T-helper 2 cell treated with Interferon-gamma antibody and Interleukin-4, amounts not matched to agents 100 ng/mL and 5 ng/mL, for 36 hours (primary cell): ENCODE measurements at places on chromosomes 2 and 18. TPM values are rescaled to one million over a fixed set of nuclear protein-coding genes. Genes with fewer than 3 reads are reported as not detected.

The ST8SIA5 gene
- total RNA-seq, result 0.07 TPM in 1 of 2 replicates, not detected in the other

The REEP1 gene
- 0.45 and 0.57 TPM in 2 replicates for total RNA-seq

The ADAM17 gene
- 23.2 and 26.4 TPM in 2 replicates for total RNA-seq

The RBM44 gene
- 0.84 and 0.93 TPM in 2 replicates for total RNA-seq

The CHRNG gene
- total RNA-seq, result not detected in 2 replicates

The PLA2R1 gene
- total RNA-seq, result not detected in 2 replicates

The LOXHD1 gene
- total RNA-seq, result not detected in 2 replicates

The PLGLB2 gene
- total RNA-seq, result 4.4 and 5.2 TPM in 2 replicates

The SLC25A12 gene
- total RNA-seq, result 26.6 and 27.4 TPM in 2 replicates

The COBLL1 gene
- total RNA-seq, result 0.02 TPM in 1 of 2 replicates, not detected in the other

The DPYSL5 gene
- total RNA-seq, result not detected in 2 replicates

The KIF5C gene
- 12.5 and 12.8 TPM in 2 replicates for total RNA-seq

The CCBE1 gene
- 0.05 TPM in 1 of 2 replicates, not detected in the other for total RNA-seq

The GAREM2 gene
- 4.1 and 5.3 TPM in 2 replicates for total RNA-seq

The LTBP1 gene
- 0.30 and 0.75 TPM in 2 replicates for total RNA-seq

The TUBA3E gene
- total RNA-seq, result not detected in 2 replicates

The ZSWIM2 gene
- not detected in 2 replicates for total RNA-seq

The PARD6G gene
- 0.05 and 0.07 TPM in 2 replicates for total RNA-seq

The AP1S3 gene
- 8.8 and 10.8 TPM in 2 replicates for total RNA-seq

The FSIP2 gene
- 0.05 and 0.25 TPM in 2 replicates for total RNA-seq

The EPB41L5 gene
- 1.4 and 1.8 TPM in 2 replicates for total RNA-seq

The NEURL3 gene
- 0.16 TPM in 1 of 2 replicates, not detected in the other for total RNA-seq

The NTSR2 gene
- total RNA-seq, result not detected in 2 replicates

The FAM161A gene
- 3.5 and 3.7 TPM in 2 replicates for total RNA-seq

The KCNJ3 gene
- total RNA-seq, result not detected in 2 replicates

The UGT1A3 gene
- total RNA-seq, result not detected in 2 replicates

The C1GALT1C1L gene
- total RNA-seq, result 0.14 and 0.25 TPM in 2 replicates

The CD302 gene
- 0.27 and 0.34 TPM in 2 replicates for total RNA-seq

The TMEM131 gene
- total RNA-seq, result 34.7 and 40.1 TPM in 2 replicates

The LINC00305 gene
- not detected in 2 replicates for total RNA-seq

The ASB18 gene
- not detected in 2 replicates for total RNA-seq

The ERFE gene
- total RNA-seq, result 0.09 and 0.11 TPM in 2 replicates

The GPR39 gene
- not detected in 2 replicates for total RNA-seq

The ZNG1B gene
- total RNA-seq, result 36.0 and 36.5 TPM in 2 replicates

The DNAJC5G gene
- total RNA-seq, result not detected in 2 replicates

The MOGAT1 gene
- total RNA-seq, result not detected in 2 replicates

The DCDC2C gene
- total RNA-seq, result not detected in 2 replicates

The CCDC150 gene
- total RNA-seq, result 9.0 and 9.6 TPM in 2 replicates

The ASAP2 gene
- 0.23 and 0.48 TPM in 2 replicates for total RNA-seq

The FAM237A gene
- not detected in 2 replicates for total RNA-seq

The MYO7B gene
- 1.6 and 1.7 TPM in 2 replicates for total RNA-seq

The NLRC4 gene
- total RNA-seq, result not detected in 2 replicates

The IL36B gene
- not detected in 2 replicates for total RNA-seq

The CCDC74B gene
- 0.43 and 0.82 TPM in 2 replicates for total RNA-seq

The HOXD13 gene
- not detected in 2 replicates for total RNA-seq

The STARD6 gene
- total RNA-seq, result 0.27 TPM in 1 of 2 replicates, not detected in the other

The SELENOI gene
- 37.1 and 38.5 TPM in 2 replicates for total RNA-seq

The LONRF2 gene
- 0.16 and 0.27 TPM in 2 replicates for total RNA-seq

The FBXO41 gene
- total RNA-seq, result 15.4 and 16.2 TPM in 2 replicates

The BMP10 gene
- 0.09 TPM in 1 of 2 replicates, not detected in the other for total RNA-seq

The LRP2 gene
- 0.11 and 0.36 TPM in 2 replicates for total RNA-seq

The RALB gene
- 64.4 and 70.7 TPM in 2 replicates for total RNA-seq

The ABCG5 gene
- not detected in 2 replicates for total RNA-seq

The PXDN gene
- 1.5 and 2.0 TPM in 2 replicates for total RNA-seq

The PRKCE gene
- total RNA-seq, result 16.7 and 19.4 TPM in 2 replicates
